ENCODE measurements at places on chromosomes 5 and 9.

- no peak for DNase-seq
Measured at GRCh38 chr5:78509884-78510769, 138.4 kb downstream of the LHFPL2 start.

DNA sequence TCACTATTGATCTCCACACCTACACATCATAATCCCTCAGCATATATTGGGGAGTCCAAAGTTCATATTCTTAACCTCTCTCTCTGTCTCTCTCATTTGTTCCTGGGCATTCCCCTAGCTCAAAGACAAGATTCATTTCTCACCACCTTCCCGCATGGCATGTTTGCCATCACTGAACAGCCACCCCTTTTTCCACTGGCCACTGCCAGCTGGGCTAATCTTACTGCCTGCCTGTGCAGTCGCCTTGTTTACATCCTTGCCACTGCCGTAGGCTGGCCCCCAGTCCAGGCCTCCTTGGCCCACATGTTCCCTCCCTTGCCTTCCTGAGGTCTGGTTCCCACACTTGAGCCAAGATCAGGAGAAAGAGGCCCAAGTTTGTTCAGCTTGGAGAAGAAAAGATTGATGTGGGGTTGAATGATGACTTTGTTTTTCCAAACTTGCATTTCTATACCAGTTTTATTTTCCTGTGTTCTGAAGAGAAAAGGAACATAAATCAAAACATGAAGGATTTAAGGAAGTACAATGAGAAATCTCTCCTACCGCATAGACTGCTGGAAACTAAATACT, 80.2 kb downstream of the PLAC8L1 start:
- no peak for DNase-seq

DNA sequence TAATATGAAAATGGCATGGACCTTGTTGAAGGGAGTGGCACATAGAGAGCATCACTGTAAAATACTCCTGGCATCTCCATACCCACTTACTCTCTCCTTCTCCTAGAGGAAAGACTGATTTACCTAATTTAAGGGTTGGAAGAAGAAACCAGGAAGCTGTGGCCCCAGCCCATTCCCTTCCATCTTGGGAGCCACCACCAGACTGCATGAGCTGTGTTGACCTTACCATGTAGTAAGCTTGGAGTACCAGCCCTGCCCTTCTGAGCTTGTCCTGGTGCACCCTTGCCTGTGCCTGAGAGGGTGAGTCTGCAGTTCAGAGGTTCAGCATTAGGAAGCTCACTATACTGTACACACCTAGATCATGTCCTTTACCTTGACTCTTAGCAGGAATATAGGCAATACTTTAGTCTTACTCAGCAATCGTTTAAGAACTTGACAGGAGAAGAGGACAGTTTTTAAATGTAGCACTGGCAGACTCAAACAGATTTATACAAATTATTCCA, 35.7 kb upstream of the HMGCS1 start:
- DNase-seq = no peak

DNA sequence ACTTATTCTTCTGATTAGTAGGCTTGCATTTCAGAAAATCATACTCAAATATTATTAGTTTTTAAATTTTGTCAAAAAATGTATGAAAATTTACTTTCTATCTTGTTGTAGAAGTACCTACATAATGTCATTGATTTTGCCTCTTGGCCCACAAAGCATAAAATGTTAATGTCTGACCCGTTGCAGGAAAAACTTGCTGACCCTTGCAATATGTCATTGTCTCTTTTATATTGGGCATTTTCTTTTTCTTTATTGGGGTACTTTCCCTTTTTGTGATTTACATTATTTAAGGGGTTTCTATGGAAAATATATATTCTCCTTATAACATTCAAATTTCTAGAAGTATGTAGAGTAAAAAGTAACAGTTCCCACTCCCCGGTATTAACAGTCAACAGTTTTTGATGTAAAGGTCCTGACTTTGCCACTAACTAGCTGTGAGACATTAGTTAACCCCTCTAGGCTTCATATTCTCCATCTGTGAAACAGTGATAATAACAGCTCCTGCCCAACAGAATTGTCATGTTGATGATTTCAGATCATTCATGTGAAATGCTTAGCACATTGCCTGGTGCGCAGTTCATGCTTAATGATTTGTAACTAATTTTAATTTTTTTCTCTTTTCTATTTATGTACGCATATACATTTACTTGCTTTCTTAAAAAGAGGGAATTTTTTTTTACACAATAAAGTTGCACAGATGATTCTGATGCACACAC, 243.2 kb downstream of the ARHGAP26 start:
- no peak for DNase-seq

GRCh38 chr9:104090578-104090977, 3.5 kb upstream of the SMC2 start:
- DNase-seq = no peak

DNA sequence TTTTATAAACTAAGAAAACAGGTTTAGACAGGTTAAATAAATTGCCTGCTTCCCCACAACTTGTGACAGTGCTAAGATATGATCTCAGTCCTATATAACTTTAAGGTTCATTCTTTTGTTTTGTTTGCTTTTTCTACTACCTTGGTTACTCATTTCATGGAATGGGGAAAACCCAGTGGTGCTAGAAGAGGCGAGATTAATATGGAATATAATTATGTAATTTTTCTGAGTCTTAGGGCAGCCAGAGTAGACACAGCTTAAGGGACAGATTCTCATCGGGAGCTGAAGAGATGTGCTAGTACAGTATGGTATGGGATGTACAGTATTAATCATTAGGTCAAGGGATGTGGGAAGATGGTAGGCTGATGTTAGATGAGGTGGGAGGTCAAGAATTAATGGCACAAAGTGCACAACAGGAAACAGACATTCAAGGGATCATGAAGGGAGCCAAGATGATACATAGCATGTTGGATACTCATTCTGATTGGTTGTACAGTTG, 6.2 kb downstream of the TRIM32 start:
- no peak for DNase-seq

DNA sequence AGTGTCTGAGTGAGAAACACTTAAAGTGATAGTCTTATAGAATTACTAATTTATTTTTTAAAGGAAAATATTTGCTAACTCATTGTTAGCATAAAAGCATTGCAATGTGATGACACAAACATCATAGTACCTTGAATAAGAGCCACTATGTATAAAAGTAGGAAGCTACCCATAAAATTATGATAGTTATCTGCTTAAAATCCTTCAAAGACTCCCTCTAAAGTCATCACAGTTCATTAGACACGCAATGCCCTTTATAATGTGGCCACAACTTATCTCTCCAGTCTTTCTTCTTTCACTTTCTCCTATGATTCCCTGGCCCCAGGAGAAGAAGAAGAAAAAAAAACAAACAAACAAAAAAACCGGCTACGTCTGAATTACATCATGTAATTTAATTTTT, 1144.0 kb upstream of the NUDT12 start:
- DNase-seq = no peak

DNA sequence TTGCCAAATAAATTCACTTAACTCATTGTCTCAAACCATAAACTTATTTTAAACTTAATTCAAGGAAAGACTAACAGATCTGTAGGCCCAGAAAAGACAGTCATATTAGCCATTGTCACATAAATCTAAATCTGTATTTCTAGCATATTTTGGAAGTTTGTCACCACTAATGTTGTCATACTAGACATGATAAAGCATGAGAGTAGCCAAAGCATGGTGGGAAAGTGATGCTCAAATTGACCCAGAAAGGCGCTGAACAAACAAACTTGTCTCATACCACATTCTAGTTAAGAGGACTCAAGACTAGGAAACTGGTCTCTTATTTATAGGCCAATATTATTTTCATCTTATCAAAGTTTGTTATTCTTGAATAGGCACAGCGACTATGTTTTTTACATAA, 99.4 kb downstream of the VCAN start:
- no peak for DNase-seq

GRCh38 chr5:115831163-115831768, 10.1 kb downstream of the ATG12 start:
- DNase-seq = no peak

DNA sequence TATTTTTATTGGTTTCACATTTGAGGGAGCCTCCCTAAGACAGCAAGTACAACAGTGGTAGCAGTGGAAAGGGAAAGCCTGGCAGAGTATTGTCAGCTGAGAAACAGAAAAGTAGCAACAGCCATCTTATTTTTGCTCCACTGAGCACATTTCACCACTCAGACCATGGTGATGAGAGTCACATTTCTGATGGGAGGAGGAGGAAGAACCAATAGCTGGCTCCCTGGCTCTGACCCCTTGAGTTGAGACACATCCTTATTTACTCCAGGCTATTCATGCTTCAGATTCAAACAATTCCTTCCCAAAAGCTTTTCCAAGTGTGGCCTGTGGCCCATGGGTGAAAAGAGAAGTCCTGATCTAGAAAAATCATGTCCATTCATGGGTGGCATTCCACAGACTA, 236.3 kb downstream of the ARHGAP26 start:
- DNase-seq = no peak

DNA sequence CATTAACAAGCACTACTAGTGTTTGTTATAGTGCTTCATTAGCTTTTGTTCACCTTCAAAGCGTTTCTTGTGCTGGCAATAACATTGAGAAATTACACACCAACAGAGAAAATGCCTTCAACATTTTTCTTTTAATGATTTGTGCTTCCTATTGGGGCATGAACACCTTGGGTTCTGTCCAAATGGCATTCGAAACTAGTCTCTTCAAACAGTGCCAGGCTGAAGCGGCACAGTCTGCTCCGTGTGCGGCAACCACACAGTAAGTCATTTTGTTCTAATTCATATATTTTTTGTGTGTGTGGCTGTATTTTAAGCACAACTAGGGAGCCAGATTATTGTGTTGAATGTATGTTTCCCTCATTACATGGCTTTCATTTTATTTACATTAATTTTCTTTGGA, 414.7 kb upstream of the SGCD start:
- no peak for DNase-seq

- DNase-seq = no peak
Measured at GRCh38 chr5:168449166-168449565, 37.1 kb upstream of the RARS1 start.

- no peak for DNase-seq
Measured at GRCh38 chr5:154505567-154505966, 27.5 kb upstream of the HAND1 start.

- no peak for DNase-seq
Measured at GRCh38 chr5:65825408-65826328, 100.7 kb upstream of the ERBIN start.

GRCh38 chr9:16608906-16609305, 261.6 kb downstream of the BNC2 start:
- DNase-seq = no peak

DNA sequence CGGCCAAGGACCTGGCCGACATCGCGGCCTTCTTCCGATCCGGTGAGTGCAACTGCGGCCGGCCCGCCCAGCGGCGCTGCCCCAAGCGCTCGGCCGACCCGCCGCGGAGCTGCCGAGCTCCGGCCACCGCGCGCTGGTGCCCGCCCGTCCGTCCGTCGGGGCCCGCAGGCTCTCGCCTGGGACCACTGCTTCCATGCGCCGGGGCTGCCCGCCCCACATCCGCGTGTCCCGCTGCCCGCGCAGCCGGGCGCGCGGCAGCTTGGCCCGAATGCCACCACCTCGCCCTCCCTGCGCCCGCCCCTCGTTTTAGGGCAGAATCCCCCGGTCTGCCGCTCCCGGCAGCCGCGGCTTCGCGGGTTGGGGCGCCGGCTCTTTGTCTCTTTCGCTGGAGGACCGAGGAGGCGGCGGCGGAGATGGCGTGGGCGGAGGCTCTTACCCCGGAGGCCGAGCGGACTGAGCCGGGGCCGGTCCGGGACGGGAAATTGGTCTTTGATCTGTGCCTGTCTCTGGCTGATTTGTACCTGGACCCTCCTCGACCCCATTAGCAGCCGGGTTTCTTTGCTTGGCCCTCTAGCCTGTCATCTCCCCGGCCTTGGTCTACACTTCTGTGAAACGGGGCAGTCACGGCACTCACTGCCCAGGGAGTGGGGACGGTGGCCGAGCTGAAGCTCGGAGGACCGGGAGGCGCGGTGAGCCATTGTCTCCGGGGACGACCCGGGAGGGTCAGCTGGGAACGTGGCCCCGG, 871 bp downstream of the TRIO start:
- DNase-seq = peak; percentile 55

GRCh38 chr9:70444904-70445303, 30.4 kb upstream of the KLF9 start:
- no peak for DNase-seq

GRCh38 chr9:113808391-113809358, 67.4 kb upstream of the ZNF618 start:
- DNase-seq = no peak

DNA sequence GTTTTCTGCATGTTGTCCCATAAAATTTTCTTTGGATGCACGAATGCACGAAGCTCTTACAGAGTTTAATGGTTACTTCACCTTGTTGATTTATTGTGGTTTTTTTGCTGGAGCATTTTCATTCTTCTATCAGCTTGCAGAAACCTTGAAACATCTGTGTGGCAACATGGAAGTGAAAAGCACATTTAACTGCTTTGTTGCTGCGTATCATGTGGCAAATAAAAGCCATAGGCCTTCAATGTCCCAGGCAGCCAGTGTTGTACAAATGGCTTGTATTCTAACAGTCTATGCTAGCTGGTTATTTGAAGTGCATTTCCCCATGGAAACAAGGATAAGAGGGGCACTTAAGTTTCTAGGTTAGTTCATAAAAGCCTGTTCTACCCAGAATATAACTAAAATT, 42.5 kb upstream of the RASGRF2 start:
- no peak for DNase-seq

DNA sequence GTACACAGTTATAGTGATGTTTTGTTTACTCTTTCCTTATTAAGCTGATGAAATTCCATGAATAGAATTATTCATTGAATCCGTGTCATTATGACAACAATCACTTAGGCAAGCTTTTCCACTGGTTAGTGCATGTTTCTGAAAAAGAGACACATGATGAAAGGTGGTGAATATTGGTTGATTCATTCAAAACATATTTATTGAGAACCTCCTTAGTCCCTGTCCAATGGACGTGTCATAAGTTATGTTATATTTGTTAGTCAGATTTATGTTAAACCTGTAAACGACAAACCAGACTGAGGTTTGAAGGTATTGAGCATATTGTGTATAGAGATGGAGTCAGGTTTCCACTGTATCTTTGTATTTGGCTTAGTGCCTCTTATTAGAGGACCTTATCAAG, 1888.9 kb upstream of the CDH6 start:
- DNase-seq = no peak

GRCh38 chr5:148209151-148209770, 6.4 kb downstream of the SPINK6 start:
- DNase-seq = no peak

- DNase-seq = no peak
Measured at GRCh38 chr5:181223729-181224389, 778 bp downstream of the TRIM41 start.

GRCh38 chr9:128947527-128948301, at the start of the genes DOLK and NUP188:
Gene DOLK (minus strand): TSS chr9:128947603. CDS start chr9:128947303, 300 bp downstream.
Gene NUP188 (plus strand): TSS chr9:128947699. CDS start chr9:128947720, 21 bp downstream.
- DNase-seq = peak; percentile 82

GRCh38 chr5:123598028-123598689, 86.2 kb downstream of the CSNK1G3 start:
- no peak for DNase-seq

DNA sequence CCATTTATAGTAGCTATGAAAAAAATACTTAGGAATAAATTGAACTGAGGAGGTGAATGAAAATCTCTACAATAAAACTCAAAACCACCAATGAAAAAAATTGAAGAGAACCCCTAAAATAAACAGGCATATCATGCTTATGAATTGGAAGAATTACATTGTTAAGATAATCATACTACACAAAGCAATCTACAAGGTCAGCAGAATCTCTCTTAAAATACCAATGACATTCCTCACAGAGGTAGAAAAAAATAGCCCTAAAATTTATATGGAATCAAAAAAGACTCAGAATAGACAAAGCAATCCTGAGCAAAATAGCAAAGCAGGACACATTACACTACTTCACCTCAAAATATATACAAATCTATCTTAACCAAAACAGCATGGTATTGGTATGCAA, 23.2 kb downstream of the PRDM9 start:
- DNase-seq = no peak
